ENCODE measurements at places on chromosomes 16 and 17. TPM values are rescaled to one million over a fixed set of nuclear protein-coding genes. Genes with fewer than 3 reads are reported as not detected.

The TUBB3 gene
- 0.89 TPM for total RNA-seq

The SDR42E1 gene
- 6.0 TPM for total RNA-seq

The SMPD3 gene
- total RNA-seq: 1.7 TPM

The SYNGR3 gene
- total RNA-seq: 1.1 TPM

The CACNA1H gene
- 4.0 TPM for total RNA-seq

The PLA2G10 gene
- not detected for total RNA-seq

The HCRT gene
- total RNA-seq: not detected

The CD300A gene
- 12.5 TPM for total RNA-seq

The RNF222 gene
- total RNA-seq: 1.0 TPM

The SLC9A5 gene
- total RNA-seq: 1.7 TPM

The XYLT1 gene
- 57.8 TPM for total RNA-seq

The GFAP gene
- total RNA-seq: not detected

The STH gene
- not detected for total RNA-seq

The AMDHD2 gene
- 215 TPM for total RNA-seq

The LCAT gene
- 20.7 TPM for total RNA-seq

The FOXC2 gene
- total RNA-seq: not detected

The KCNJ2 gene
- 0.07 TPM for total RNA-seq

Data from T-cell (primary cell).